ENCODE measurements at places on chromosomes 2 and 18.

GRCh38 chr2:120857422-120857821 is 121.8 kb downstream of the GLI2 start:
- DNase-seq: no peak

GRCh38 chr2:33522576-33522975 is 46.1 kb downstream of the RASGRP3 start:
- no peak for DNase-seq

GRCh38 chr2:42236911-42237310 is 67.8 kb downstream of the EML4 start:
- DNase-seq: no peak

DNA sequence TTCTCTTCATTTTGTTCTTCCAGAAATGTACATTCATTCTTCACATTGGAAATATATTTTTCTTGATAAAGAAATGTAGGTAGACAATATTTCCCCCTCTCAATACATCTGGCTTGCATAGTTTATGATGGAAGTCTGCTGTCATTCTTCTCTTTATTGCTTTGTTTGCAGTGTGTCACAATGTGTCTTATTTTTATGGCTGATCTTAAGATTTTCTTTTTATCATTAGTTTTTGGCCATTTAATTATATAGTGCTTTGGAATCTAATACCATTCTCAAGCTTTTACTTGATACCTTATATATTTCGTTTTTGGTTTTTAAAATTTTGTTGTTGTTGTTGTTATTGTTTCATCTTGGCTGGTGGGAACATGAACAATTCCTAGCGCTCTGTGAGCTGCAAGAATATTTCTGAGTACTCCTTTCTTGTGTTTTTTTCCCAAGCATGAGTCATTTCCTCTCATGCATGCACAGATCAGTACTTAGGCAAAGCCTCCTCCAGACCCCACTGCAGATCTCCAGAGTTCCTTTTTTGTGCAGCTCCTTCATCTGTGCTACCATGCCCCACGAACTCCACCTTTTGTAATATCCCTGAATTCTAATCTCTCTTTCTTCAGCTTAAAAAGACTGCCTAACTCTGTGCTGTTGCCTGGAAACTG is 13.7 kb upstream of the MMADHC start:
- DNase-seq: peak; percentile 76

DNA sequence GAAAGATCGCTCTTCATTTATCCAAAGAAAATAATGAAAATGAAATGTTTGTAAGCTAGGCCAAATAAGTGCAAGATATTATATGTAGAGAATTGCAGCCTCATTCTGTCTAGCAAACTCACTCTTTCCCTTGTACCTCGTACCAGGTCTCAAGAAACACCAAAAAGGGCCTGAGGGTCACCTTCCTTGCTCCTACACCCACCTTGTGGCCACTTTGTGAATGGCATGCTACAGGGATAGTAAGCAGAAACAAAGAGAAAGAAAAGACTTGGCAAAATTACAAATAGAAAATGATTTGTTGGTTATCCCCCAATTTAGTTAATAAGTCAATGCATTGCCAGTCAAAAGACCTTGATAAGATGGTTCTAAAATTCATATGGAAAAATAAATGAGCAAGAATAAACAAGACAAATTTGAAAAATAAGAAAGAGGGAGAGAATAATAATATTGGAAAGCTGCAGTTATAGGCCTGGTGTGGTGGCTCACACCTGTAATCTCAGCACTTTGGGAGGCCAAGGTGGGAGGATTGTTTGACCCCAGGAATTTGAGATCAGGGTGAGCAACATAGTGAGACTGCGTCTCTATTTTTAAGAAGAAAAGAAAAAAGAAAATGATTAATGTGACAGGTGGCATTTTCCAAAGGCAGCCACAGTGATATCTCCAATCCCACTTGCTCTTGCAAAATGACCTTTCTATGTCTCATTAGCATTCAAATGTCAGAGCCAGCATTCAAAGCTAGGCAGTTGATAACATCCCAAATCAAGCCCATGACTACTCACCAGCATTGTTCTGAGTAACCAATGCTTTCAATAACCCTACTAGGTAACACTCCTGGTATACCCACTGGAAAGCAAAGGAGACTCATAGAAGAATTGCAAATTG is 38.8 kb upstream of the BMP10 start:
- DNase-seq: peak; percentile 60

DNA sequence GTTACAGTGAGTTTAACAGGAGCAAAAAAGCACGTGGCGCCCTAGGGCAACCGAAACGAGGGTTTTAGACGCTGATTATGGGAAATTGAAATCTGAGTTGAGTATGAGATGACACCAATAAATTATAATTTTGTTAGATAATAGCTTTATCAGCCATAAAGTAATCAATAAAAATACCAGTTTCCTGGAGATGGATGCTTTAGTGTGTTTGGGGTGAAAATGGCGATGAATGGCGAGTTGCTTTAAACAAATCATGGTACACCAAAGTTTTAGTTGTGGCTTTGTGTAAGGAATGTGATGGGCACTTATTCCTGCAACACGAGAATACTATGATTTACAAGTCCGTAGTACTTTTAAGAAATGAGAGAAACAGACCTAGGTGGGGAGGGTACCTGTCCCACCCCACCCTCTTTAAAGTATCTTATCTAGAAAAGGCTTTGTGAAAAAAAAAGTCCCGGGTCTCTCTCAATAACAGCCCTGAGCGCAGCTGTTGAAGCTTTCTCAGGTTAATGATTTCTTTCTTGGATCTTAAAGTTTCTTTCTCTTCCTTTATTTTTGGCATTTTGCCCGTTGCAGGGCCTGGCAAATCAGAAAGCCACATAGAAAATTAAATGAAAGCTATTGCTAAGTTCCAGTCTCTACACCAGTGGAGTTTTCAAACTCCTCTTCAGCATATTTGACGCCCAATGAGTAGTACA is 1.5 kb upstream of the RRM2 start:
- DNase-seq: peak; percentile 45

DNA sequence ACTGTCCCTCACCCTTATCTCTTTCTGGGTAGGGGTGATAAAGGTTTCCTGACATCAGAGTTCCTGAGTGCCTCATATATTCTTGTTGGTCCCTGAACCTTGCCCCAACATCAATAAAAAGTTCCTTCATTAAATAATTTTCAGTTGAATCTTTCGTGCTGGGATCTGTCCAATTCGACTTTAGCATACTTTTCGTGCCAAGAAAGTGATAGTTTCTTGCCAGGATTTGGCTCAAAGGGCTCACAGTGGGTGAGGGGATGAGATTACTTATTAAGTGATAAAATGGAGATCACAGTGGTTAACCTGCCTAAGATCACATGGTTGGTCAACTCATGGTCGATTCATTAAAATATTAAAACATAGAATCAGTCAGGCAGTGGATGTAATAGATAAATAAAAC is 93.8 kb upstream of the SLC8A1 start:
- DNase-seq: no peak

- peak; percentile 70 for DNase-seq
These were observed 66.4 kb downstream of the EPAS1 start for GRCh38 chr2:46363535-46364170.

DNA sequence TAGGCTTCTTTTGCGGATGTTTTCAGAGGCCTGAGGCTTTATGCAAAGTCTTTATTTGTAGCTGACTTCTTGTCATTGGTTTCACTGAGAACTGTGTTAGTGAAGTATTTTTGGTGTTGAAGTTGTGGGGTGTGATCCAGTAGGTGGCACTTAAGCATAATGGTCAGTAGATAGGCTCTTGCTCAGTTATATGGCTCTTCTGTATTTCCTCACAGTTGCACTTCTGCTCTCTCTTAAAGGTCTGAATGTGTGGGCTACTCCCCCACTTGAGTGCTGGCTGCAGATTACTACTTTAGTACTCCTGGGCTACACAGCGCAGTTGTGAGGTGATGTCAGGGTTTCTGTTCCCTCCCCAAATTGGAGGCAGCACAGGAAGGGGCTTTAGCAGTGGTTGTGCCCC is 133.8 kb upstream of the SCN7A start:
- DNase-seq: peak; percentile 97

DNA sequence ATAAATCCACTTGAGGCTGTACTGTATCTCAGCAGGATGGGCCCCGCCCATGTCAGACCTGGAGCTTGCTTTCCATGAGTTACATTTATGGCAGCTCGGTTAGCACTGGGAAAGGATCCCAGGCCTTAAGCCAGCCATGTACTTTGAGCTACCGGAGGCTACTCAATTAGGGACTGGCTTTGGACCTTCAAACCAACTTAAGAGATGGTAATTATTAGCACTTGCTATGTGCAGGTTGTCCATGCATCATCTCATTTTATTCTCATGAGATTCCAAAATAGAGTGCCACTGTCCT is 64.4 kb downstream of the ACTR2 start:
- no peak for DNase-seq

DNA sequence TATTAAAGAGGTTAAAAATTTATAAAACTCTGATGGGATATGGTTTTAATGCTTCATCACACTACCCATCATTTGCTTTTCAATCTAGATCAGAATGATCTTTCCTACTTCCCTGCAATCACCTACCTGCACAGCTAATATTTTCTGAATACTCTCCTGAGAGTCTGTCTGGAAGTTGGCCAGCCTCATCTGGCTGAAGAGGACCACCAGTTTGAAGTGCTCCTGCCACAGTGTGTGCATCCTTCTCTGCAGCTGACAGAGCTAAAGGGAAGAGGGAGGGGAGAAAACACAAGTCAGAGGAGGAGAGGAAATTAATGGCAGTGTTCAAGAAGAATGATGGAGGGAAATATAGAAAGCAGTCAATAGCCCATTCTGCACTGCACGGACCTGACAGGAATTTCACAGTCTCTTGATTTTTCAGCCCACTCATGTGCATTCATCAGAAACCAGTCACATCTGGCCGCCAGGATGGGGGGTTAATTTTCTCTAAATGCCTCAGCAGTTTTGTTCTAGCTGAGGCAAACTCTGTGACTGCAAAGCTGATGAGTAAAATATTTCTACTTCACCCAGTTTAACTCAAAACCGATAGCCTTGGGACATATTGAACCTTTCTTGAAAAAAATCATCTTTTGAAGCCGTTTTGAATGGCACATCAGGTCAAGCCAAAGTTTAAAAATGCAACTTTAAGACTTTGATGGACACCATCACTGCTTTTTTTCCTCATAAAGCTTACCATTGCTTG is 201.8 kb upstream of the KLHL14 start:
- DNase-seq: no peak

GRCh38 chr18:5518899-5519371 is 24.9 kb downstream of the EPB41L3 start:
- no peak for DNase-seq

GRCh38 chr2:241291977-241292376 is 23.5 kb downstream of the HDLBP start:
- no peak for DNase-seq

GRCh38 chr18:22114526-22115321 is 54.7 kb upstream of the GATA6 start:
- DNase-seq: no peak

GRCh38 chr18:42508683-42509296 is 553.8 kb downstream of the PIK3C3 start:
- DNase-seq: no peak

DNA sequence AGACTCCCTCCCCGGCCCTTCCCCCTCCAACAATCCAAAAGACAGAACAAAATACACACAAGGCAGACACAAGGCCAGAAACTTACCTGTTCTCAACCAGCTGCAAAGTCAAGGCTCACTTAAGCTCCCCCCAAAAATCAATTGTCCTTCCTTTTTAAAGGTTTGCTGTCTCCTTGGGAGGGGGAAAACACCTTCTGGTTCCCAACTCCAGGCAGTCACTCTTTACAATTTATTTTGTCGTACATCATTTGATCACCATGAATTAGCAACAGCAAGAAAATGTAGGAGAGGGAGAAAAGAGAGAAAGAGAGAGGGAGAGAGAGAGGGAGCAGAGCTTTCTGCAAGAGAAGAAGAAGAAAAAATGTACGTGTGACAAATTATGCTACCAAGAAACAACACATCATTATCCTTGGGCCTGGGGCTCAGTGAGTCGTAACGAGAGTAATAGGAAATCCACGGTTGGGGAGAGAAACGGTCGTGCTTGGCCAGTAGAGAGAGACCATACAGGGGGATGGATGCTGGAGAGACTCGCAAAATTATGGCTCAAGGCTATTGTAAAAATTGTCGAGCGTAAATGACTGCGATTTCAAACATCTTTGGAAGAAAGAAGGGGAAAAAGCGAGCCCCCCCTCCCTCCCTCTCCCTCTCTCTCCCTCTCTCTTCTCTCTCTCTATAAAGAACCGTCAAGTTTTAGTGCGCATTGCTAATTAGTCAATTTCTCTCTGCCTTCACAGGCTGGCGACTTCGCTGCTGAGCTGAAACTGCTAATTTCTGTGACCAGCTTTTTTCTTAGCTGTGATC is at the start of gene KLHL14:
TSS of gene KLHL14 (minus strand) at position 443 of the 801 bp plus-strand sequence. CDS start 2,432 bp downstream, outside the sequence.
- no peak for DNase-seq

- DNase-seq: peak; percentile 100
These were observed 172.9 kb upstream of the SETBP1 start for GRCh38 chr18:44507729-44508325.

- no peak for DNase-seq
These were observed 33.3 kb upstream of the E2F6 start for GRCh38 chr2:11499081-11499743.

DNA sequence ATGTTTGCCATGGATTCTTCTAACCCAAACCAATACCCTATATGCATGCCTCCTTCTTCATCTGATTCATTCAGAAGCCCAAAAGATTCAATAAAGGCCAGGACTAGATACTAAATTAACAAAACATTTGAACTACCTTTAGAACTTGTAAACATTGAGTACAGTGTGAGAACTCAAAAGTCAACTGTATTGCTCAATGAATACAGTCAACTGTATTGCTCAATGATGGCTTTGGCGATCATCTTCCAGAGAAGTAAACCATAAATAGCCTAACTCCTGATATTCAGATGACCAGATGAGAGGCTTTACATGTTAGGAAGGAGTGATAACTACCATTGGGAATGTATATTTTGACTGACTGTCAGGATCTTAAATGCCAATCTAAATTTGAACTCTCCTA is 206.5 kb upstream of the ITGA4 start:
- peak; percentile 57 for DNase-seq

- DNase-seq: no peak
These were observed 168.7 kb downstream of the UBE2E3 start for GRCh38 chr2:181149056-181149455.

- DNase-seq: peak; percentile 65
These were observed 111.9 kb downstream of the AP1S3 start for GRCh38 chr2:223725494-223725893.

DNA sequence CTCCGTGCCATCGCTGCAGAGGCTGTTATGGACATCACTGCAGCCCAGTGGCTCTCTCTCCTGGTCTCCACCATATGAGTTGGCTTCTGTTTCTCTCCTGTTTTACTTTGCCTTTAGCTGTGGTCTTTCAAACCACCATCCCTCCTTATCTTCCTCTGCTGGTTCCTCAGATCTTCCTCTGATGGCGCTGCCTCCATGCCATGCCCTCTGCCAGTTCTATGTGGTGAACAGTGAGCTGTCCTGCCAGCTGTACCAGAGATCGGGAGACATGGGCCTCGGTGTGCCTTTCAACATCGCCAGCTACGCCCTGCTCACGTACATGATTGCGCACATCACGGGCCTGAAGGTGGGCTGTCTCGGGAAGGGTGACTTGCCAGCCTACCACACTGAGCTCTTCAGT is 13.1 kb downstream of the TYMS start:
- DNase-seq: no peak
